ENCODE measurements at places on chromosomes 7 and 10.

- no peak for DNase-seq
These were observed 7.0 kb downstream of the TNKS2 start for GRCh38 chr10:91805110-91805838.

GRCh38 chr10:71176661-71177060, 35.7 kb upstream of the UNC5B start:
- DNase-seq = no peak

GRCh38 chr10:5485290-5485689, 14.1 kb downstream of the CALML5 start:
- DNase-seq = no peak

DNA sequence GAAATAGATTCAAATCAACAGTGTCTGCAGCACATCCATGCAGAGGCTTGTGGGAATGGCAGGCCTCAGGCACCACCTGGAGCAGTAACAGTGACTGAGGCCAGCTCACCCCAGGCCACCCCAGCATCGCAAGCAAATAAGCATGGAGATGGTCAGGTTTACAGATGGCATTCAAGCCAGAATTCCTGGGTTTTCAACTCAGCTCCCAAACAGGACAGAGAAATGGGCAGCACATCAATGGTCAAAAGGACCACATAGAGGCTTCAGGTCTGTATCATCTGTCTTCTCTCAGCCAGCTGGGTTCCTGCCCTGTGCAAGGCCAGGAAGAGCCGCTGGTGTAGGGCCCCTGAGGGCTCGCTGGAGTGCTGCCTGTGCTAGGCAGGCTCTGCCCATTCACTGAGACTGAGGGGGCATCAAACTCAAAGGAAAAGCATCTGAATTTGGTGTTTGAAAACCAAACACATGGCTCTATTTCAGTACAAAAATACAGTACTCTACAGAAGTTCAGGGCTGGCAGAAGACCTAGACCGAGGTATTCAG, 112.5 kb downstream of the KMT2E start:
- no peak for DNase-seq

DNA sequence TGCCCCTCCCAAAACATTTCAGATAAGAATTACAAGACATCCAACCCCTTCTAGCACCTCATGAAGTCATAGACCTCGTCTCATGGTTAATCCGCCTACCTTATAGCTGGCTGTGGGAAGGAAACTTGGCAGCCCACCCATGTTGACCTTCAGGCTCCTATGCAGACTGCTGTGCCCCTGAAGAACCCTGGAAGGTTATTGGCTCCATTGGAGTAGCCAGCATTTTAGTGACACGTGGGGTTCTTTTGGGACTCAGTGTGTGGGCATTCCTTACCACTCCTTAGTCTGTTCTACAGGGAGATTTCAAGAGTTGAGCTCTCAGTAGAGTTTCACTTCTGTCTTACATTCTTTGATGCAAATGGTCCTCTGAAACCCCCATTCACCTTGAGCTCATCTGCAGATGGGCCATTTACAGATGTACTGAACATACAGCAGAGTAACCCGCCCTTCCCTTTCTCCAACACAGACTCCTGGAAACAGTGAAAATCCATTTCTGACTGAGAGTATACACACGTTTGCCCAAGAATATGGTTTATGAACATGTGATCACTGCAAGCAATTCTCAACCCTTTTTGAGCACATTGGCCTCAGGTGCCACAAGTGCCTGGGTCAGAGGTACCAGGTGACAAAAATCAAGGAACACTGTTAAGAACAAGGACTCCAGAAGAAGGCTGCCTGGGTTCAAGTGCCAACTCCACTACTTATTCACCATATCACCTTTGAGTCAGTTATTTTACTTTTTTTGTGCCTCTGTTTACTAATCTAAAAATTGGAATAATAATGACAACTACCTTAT, 54.0 kb upstream of the HECW1 start:
- DNase-seq = no peak

DNA sequence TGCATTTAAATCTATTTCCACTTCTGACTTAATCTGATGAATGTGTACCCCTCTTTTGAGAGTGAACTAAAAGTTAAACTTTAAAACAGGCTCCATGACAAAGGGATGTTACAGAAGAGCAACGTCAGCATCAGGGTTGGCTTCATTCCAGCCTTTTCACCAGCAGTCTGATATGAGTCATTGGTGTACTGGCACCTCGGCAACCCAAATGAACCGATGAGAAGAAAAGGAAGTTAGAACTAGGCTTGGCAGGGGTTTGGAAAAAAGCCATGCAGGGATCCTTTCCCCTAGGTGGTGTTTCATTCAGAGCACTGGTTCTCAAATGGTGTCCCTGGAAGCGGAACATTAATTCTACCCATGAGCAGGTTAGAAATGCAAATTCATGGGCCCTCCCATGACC, 53.6 kb downstream of the SEC61G start:
- no peak for DNase-seq

GRCh38 chr7:130452951-130453350, 12.1 kb upstream of the CEP41 start:
- DNase-seq = no peak

GRCh38 chr10:22597138-22597537, 117.2 kb downstream of the PIP4K2A start:
- no peak for DNase-seq

DNA sequence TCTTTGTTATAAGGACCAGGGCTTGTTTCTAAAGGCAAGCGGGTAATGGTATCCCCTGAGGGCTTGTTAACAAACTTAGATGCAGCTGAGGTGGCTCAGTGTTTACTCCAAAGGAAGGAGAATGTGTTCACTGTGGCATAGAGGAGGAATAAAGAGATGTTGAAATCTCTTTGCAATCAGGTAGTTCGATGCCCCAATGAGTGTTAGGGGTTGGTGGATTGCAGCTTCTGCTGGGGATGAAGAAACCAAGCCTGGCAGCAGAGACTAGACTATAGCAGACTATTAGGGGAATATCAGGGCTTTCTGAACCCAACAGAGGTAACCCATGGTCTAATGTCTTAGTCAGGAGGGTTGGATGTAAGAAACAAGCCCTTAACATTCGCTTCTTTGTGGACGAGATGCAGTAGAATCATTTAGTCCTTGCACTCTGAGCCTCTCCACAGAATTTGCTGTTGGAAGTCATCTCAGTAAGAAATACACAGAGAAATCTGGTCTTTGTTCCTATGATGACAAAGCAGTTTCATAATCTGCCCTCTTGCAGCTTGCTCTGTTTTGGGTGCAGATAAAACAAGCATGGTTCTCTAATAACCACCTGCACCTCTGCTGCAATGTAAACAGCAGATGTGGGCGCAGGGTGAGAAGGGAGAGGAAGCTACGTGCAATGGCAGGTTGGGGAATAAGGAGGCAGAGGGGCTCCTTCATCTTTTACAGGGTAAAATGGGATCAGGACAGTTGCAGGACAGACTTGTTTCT, 108.6 kb downstream of the NRF1 start:
- DNase-seq = no peak

GRCh38 chr7:41046776-41047175, 656.1 kb downstream of the INHBA start:
- no peak for DNase-seq

- DNase-seq = no peak
These were observed 49.9 kb upstream of the MGMT start for GRCh38 chr10:129416956-129417765.

DNA sequence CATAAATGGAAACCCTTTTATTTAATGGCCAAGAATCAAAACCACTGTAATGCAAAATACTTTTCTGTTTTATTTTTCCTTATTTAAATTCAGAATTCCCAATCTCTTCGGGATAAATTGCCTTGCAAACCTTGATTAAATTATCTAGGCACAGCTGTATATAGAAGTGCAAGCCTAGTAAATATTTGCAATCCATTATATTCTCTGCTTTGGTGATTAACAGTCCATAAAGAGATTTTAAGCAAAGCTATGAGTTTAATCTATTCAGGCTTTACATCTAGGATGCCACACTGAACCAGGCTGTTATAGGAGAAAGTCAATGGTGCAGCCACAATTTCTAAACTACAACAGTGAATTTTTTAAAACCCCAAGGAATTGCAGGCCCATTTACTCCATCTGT, 43.6 kb upstream of the THSD7A start:
- DNase-seq = no peak

GRCh38 chr10:16915300-16915699, 98.1 kb upstream of the RSU1 start:
- no peak for DNase-seq

DNA sequence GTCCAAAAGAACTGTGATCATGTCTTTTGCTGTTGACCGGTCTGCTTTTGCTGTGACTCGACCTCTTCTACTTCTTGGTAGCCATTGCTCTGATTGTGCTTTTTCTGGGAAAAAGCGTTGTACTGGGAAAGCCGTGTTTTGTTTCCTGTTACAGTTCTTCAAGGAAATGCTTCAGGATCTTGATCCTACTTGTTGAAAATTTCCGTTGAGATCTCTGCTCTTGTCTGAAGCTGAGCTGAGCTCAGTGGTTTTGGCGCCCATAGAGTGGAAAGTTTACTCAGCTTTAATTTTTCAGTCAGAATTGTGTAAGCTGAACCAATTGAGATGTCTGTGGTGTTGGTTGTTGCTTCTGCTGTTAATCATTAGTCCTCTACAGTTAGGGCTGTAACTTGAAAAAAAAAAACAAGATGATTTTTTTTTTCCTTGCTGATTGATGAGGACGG, 302.2 kb downstream of the CCDC3 start:
- DNase-seq = no peak

GRCh38 chr7:108007261-108007660, 4.3 kb upstream of the LAMB1 start:
- no peak for DNase-seq

DNA sequence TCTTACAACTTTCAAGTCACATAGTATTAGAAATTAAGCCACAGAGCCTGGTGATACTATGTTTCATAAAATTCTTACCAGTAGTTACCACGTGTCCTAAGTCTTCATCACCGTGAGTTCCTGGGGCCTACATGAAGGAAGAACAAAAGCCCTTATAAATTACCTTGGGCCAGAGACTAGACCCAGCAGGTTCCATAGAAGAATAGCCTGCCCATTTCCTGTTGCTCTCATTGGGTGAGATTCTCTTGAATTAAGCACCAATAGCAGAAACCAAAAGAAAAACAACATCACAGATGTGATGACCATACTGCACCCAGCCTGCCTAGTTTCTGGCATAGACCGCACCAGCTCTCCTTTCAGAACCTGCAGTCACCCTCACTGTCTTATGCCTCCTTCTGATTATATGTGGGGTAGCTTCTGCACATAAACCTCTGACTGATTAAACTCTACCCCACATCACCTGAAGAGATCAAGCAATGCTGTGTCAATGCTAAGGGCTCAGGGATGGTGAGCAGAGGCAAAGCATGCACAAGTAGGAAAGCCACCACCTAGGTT, 18.0 kb upstream of the SEM1 start:
- no peak for DNase-seq

- DNase-seq = no peak
These were observed 176.5 kb downstream of the EXOC4 start for GRCh38 chr7:133429371-133429770.

DNA sequence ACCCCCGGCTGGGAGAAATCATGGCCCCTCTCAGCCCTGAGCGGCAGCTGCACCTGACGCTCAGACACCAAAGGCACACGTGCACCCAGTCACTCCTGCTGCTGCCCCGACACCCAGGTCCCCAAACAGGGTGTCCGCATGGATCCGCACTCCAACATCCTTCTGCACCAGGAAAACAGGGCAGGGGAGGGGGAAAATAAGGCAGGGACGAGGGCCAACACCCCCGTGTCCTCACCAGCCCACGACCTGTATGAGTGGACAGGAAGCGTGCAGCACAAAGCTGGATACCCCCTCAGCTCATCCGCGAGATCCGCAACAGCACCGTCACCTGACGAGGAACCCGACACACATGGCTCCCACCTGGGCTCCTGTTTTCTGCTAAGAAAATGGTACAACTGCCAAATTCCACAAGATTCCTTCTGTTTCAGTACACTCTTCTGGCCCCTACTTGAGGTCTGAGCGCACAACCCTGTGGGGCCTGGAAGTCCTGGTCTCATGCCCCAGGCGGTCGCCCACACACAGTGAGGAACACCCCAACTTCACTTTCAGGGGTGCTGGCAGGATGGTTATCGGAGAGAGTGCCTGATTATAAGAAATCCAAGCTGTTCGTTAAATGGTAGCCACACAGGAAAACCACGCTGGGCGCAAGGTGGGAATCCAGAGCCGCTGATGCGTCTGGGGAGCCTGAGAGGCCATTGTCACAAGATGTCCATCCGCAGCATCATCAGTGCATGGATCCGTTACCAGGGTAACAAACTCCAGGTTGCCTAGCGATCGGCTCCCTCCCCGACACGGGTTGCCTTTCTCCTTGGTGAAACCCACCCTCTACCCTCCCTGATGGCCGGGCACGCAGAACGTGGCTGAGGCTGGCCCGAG, 63.6 kb downstream of the ZRANB1 start:
- DNase-seq = no peak

GRCh38 chr7:561631-562373, 42.2 kb upstream of the PDGFA start:
- no peak for DNase-seq

DNA sequence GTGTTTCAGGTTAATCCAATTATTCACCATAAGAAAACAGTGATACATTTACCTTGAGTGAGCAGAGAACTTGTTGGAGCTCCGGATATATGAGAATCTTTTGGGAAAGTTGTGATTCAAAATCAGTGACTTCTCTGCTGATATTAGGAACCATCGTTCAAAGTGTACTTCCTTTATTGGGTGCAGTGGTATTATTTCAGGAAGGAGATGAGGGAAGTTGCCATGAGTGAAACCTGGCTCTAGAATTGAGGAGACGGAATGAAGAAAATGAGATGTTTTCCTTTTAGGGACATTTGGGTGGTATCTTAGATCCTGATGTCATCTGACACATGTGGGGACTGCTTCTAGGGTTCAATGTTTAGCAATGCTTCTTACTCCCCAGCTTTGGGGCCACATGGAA, 343.9 kb downstream of the ABCA13 start:
- no peak for DNase-seq

DNA sequence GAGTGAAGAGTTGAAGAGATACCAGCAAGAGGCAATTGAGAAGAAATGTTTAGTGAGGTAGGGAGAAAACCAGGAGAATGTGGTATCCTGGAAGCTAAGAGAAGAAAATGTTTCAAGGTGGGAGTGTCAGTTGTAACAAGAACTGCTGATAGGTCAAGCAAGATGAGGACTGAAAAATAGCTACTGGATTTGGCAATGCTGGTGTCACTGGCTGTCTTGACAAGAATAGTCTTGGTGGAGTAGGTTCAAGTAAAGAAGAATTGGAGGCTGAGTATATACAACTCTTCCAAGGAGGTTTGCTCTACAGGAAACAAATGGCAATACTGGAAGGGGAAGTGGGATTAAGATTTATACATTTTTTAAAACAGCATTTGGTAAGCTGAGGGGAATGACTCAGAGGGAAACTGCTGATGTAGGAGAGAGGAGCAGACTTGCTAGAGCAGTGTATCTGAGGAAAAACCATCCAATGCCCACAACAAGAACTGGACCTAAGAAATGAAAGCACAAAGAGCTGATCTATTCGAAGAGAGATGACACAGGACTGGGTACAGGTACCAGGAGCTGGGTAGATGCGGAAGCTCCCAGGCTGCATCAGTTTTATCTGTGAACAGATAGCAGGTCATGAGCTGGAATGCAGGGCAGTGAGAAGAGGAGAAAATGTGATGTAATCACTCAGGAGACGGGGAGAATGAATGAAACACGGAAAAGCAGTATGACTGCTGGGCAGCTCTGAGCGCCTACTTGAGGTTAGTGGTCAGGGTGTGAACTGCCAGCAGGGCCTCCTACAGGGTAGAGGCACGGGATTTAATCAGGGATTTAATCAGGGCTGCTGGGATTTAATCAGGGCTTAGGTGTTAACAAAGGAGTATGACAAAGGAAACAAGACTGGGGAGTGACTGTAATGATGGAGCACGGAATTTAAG, 34.5 kb downstream of the FAM25A start:
- DNase-seq = no peak

- DNase-seq = peak; percentile 28
These were observed 403 bp downstream of the CDK6 start for GRCh38 chr7:92835851-92836488.
